ENCODE measurements at places on chromosomes 2 and 18.

GRCh38 chr2:29733965-29734364, 187.4 kb downstream of the ALK start:
- DNase-seq = no peak

- no peak for DNase-seq
These were observed 24.3 kb downstream of the ACKR3 start for GRCh38 chr2:236593956-236594355.

DNA sequence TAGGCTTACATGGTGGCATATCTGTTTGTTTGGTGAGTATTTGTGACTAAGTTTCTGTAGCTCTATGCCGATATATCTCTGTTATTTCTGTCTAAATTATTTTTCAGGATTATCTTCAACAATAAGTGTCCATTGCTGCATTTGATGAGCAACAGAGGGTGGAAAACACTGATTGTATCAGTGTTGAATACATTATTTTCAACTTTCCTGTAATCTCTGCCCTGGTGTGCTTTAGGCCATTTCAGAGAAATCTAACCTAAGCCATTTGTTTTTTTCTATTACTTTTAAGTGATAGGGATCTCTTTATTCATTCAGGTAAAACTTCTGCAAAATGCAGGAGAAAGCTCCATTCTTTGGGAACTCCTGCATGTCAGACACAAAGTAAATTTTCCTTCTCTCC, 654.5 kb downstream of the RNF144A start:
- no peak for DNase-seq

- no peak for DNase-seq
These were observed 41.9 kb downstream of the KLF7 start for GRCh38 chr2:207123776-207124391.

DNA sequence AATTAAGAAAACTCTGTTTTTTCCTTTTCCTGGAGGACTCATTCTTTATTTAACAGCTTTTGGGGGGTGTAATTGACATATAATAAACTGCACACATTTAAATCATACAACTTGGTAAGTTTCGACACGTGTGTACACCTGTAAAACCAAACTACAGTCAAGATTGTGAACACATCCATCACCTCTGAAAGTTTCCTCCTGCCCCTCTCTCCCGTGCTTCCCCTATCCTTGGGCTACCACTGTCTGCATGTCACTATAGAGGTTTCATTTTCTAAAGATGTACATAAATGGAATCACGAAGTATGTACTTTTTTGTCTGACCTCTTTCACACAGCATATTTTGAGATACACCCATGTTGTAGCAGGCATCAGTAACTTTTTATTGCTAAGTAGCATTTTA, 100.0 kb downstream of the BIN1 start:
- DNase-seq = no peak

GRCh38 chr18:2692508-2692907, 37.0 kb downstream of the SMCHD1 start:
- DNase-seq = no peak
